ENCODE measurements at places on chromosomes 6 and 20.

GRCh38 chr6:134123666-134124208 lies 71.3 kb upstream of the SLC2A12 start:
- DNase-seq = no peak

DNA sequence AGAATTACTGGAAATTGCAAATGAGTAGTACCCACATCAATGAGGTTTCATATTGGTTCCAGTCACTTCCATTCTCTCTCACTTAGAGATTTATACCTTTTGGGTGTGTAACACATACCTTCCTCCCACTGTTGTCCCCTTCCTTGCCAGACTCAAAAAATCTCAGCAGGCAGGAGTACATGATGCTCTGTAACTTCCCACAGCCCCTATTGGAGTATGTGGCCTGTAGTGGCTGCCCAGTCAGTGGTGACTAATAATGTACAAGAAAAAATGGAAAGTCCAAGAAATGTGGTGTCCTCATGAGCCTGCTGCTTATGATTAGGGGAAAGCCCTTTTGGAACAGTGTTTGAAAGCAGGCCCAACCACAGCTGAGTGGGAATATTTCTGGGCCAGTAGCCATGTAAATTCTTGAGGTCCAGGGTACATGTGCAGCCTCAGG lies 312.0 kb downstream of the ZFAND3 start:
- no peak for DNase-seq

DNA sequence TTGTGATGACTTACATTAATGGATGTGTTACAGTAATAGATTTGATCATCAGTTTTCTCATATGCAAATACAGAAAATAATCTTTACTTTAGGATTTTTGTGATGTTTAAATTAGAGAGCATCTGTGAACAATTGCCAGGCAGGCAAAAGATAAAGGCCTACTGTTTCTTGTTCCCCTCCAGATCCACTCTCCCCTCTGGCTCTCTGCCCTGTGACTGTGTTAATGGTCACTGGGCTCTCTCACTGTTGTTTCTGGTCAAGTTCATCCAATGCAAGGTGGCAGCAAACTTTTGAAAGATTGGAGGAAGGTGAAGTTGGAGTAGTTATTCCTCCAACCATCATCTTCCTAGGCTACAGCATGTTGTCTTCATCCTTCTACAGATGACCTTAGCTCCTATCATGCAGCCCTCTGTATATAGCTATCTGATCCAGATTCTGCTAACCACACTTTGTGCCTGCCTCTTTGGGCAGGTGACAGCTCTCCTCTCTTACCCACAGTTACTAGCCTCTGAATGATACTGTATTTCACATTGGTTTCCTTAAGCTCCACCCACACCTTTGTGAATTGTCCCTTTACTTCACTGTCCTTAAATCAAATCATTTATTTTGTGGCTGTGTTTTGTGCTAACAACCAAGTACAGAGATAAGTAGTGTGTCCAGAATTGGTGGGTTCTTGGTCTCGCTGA lies 48.9 kb upstream of the ARG1 start:
- no peak for DNase-seq

DNA sequence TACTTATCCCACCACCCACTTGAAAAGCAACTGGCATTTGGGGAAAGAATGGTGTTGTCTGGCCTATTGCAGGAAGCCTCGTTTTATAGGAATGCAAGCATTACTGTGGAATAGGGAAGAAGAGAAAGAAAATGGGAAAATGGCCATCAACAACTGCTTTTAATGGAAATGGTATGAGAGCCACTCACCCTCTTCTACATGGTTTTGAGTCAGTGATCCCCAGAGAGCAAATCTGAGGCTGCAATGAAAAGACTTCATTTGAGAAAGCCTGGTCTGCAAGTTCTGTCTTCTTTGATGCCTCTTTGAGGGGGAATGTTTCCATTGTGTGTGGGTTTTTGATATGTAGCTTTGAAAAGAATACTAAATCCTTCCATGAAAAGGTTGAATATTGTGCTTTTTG lies 172.3 kb upstream of the HDDC2 start:
- DNase-seq = no peak

- no peak for DNase-seq
Observed at GRCh38 chr20:18678549-18679419, 90.9 kb downstream of the DTD1 start.

DNA sequence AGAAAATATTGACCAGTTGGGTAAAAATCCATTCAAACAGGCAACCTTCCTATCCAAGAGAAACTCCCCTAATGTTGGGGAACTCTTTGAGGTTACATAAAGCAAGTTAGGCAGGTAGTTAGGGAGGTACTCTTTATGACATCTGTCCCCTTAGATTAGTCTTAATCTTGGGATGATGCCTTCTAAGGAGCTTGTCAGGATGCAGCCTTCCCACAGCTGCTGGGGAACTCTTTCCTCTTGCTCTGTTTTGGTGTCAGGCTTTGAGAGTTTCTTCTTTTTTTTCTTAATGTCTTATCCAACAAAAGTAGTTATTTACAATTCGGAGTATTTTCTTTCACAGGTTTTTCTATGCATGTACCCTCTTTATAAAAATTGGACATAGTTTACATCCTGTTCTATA lies 194.8 kb downstream of the CDKAL1 start:
- no peak for DNase-seq

GRCh38 chr6:13304101-13304500 lies 24.2 kb downstream of the TBC1D7 start:
- DNase-seq = no peak

DNA sequence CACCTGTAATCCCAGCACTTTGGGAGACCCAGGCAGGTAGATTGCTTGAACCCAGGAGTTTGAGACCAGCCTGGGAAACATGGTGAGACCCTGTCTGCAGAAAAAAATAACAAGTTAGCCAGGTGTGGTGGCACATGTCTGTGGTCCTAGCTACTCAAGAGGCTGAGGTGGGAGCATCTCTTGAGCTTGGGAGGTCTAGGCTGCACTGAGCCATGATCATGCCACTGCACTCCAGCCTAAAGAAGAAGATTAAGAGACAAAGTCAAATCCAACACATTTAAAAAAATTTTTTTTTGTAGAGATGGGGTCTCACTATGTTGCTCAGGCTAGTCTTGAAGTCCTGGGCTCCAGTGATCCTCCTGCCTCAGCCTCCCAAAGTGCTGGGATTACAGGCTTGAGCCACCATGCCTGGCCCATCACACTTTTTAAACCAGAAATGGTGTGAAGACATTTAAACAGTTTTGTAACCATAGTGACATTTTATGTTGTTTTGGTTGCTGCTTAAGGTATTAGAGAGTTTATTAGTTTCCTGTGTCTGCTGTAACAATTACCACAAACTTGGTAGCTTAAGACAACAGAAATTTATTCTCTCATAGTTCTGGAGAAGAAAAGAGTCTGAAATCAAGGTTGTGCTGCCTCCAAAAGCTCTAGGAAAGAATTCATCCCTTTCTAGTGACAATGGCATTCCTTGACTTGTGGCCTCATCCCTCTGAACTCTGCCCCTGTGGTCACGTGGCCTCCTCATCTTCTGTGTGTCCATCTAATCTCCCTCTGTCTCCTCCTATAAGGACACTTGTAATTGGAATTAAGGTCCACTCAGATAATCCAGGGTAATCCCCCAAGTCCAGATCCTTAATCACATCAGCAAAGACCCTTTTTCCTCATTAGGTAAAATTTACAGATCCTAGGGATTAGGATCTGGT lies 104.6 kb upstream of the TNFAIP3 start:
- DNase-seq = no peak

DNA sequence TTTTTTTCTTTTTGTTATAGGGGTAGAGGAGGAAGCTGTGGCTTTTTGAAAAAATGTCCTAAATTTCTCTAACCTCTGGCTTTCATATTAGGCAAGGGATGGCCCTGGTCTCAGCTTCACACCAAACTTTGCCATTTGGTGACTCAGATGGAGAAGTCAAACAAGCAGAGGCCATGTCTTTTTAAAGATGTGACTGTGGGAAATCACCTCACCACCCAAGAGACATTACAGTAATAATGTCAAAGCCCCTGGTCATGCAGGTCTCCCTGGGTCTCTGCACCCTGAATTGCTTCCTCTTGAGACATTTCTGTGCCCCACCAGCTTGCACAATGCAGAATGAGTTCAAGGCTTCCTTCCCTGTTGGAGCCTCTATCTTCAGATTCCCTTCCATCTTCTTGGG lies 39.5 kb upstream of the ADGRF5 start:
- no peak for DNase-seq

GRCh38 chr6:39590871-39591393 lies 134.3 kb downstream of the KIF6 start:
- no peak for DNase-seq

GRCh38 chr6:52210227-52210626 lies 24.1 kb downstream of the IL17A start:
- no peak for DNase-seq

- DNase-seq = no peak
Observed at GRCh38 chr6:108875161-108875555, 26.9 kb downstream of the ARMC2 start.

DNA sequence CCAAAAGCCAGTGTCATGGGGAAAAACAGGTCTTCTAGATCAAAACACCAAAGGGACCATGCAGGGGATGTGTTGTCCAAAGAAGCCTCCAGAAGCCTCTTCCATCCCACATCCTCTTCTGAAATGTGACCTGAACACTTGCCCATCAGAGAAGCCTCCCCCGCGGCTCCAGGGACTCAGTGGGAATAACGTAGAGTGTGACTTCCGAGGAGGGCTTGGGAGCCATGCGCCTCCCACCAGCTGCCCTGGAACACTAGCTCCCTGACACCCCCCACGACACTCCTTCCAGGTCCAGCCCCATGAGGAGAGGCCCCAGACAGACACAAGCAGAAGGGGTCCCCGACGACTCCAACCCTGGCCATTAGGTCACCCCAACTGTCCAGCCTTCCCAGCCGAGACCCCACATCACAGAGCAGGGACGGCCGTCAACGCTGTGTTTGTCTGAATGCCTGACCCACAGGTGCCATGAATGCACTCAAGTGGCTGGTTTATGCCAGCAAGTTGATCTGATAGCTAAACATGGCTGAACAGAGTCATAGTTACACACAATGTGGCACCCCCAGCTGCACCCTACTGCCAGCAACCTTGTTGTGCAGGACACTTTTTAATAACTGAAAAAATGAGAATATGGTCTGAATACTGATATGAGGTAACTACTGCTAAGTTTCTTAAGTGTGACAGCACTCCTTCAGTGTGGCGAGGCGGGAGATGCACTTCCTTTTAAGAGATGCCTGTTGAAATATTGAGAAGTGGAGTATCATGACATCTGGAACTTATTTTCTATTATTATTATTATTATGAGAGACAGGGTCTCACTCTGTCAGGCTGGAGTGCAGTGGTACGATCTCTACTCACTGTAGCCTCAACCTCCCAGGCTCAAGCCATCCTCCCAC lies 58.0 kb downstream of the GINS1 start:
- no peak for DNase-seq

DNA sequence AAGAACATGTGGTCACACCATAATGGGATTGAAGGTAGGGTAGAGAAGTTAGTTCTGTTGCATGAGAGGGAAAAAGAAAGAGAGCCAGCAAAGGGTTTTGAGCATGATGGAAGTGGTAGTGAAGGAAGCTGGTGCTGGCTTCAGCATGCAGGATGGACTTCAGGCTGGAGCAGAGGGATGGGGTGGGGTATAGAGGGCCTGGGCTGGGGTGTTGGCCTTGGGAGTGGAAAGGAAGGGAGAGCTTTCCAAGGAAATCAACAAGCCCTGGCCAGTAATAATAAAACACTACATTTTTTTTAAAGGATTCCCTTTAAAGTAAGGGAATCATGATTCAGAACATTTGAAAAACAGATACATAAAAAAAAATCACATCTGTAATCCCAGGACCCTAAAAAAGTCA lies 61.2 kb downstream of the LAMA4 start:
- no peak for DNase-seq

DNA sequence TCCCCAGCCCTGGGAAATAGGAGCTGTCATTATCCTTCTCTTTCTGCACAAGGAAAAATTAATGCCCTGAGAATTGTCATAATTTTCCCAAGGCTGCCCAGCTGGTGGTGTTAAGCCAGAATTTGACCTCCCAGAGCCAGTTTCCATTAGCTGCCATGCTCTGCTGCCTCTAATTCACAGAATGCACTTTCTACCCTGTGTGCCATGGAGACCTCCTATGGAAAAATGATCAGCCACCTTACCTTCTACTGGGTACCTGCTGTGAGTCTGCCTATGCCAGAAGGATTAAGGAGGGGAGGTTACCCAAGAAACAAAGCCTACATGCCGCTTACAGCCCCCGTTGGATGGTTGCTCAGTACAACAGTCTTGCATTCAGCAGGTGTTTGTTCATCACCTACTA lies 29.1 kb downstream of the POFUT1 start:
- no peak for DNase-seq

DNA sequence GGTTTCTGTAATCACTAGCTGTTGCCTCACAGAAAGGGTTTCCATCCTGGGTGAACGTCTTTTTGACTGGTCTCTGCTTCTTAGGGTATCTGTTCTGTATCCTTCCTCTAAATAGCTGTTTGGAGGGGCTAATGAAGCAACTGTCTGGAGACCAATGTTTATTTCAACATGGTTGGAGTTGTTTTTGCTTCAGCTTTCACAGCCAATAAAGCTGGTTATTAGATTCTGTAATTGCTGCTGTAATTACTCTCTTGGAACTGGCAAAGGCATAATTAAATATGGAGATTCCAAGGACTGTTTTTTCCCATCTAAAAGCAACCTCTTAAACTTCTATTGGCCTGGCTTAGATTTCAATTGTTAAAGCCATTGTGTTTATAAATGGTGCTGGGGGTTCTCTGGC lies 31.9 kb downstream of the CHMP4B start:
- no peak for DNase-seq

- DNase-seq = no peak
Observed at GRCh38 chr6:26206868-26207801, 119.9 kb downstream of the HFE start.

- no peak for DNase-seq
Observed at GRCh38 chr6:37877373-37878149, 58.0 kb downstream of the ZFAND3 start.

GRCh38 chr6:41157323-41157722 lies 3.2 kb upstream of the TREML1 start:
- no peak for DNase-seq
